Lung (tissue), 17 donors: ENCODE measurements at places on chromosomes 13 and 19.

- no peak for DNase-seq
Observed at GRCh38 chr13:21463424-21463823, 4.3 kb upstream of the ZDHHC20 start.

DNA sequence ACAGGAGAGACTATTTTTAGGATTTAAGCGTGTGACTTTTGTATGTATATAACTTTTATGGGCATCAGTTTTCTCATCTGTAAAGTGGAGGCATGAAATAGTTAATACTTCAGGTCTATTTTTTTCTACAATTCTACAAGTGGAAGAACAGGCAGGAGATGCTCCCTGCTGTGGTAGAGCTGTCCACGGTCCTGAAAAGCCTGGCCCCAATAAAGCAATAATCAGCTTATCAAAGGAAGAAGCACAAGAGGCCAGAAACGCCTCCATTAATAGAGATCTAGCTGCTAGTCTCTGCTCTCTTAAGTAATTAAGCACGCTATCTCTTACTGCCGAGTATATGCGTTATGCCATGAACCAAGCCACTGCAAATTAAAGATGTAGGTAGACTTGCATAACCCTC, 28.0 kb upstream of the WASF3 start:
- peak; percentile 82 for DNase-seq

DNA sequence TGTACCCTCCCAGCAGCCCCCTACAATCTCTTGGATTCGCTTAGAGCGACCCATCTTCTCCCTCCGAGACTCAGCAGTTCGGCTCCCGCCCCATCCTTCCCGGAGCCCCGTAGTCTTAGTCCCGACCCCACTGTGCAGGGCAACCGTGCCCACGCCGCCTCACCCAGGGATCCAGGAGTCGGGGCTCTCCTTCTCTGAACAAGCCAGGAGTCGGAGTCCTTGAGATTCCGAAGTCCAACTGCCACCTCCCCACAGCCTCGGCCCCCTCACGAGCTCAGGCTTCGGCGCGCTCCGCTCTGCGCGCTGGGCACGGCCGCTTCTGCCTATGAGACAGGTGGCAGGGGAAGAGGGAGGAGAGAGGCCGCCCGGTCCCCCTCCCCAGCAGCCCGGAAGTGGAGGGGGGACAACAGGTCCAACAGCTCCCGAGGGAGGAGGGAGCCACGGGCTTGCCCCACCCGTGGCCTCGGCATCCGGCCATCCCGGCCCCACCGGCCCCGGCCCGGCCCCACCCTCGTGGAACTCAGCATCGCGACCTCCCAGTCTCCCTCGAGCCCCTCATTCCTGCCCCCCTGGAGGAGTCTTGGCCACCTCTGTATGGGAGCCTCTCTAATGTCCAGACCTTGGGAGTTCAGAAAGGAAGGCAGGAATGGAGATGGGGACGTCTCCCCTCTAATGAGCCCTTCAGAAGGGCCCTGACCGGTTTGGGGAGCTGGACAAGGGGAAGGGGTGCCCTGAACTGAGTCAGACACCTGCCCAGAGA, at the start of gene PHLDB3:
TSS of gene PHLDB3 (minus strand) at position 321 of the 760 bp plus-strand sequence. CDS start 628 bp downstream, outside the sequence.
- peak; percentile 38 for DNase-seq

- peak; percentile 96 for DNase-seq
Observed at GRCh38 chr13:42266473-42266872, 5.5 kb upstream of the AKAP11 start.

GRCh38 chr19:6744381-6745301, 5.2 kb downstream of the TRIP10 start:
- peak; percentile 96 for DNase-seq

DNA sequence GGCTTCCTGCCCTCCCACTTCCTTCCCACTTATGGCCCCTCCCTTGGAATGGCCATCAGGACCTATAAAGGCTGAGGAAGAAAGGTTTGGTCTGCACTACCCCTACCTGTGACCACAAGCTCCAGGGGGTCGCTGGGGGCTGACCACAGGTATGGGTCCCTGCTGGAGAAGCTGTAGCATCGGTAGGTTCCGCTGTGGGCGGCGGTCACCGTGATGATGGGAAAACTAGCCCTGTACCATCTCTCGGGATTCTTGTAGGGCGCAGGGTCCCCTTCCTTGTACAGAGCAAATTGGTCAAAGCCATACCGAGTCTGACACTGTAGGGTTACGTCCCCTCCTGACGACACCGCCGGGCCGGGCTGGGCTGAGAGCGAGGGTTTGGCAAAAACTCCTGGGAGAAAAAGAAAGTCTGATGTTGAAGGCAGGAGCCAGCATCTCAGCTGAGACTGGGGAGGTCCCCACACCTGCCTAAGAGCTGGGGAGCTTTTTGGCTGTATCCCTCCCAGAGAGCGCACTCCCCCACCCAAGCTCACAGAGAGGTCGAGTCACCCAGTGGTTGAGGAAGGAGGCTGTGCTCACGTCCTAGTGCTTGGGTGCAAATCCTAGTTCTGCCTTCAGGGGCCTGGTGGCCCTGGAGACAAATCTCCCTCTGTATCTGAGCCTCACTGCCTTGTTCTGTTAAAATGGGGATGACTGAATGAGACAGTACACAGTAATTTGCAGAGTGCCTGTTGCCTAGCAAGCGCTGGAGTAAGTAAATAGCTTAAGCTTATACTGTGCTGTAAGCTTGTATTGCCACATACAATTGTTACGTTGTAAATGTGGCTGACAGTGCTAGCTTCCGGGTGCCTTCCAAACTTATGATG, 10.4 kb downstream of the GP6 start:
- no peak for DNase-seq

DNA sequence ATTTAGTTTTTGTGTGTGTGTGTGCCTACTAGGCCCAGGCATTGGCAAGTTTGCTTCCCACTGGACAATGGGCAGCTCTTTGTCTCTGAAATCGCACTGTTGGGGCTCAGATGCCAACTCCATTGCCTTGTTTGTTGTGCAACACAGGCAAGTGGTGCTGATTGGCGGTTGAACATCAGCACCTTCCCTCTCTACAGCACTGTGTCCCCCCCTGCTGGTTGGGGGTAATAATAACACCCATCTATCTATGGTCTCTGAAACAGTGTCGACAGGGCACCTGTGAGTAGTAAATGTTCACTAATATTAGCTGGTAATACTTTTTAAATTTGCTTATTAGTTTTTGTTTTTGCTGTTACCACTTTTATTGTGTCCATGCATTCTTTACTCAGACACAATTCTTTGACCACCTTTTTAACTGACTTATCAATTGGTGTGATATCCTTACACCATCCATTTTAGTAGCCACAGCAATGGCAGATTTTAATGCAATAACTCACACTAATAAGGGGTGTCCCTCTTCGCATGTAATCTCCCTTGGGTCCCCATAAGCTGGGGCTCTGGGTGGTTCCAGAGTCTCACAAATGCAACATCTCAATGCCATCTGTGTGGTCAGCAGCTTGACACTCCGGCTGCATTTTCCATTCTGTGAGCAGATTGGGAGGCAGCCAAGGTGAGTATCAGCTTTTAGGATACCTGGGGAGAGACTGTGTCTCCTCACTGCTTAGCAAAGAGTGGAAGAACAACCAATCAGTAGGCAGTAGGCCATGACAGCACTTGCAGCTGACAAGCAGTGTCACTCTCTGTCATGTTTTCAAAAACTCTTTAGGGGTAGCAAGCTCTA, 47.7 kb upstream of the UQCRFS1 start:
- peak; percentile 13 for DNase-seq

GRCh38 chr13:39602277-39602613, 748 bp downstream of the LHFPL6 start:
- DNase-seq, result no peak

DNA sequence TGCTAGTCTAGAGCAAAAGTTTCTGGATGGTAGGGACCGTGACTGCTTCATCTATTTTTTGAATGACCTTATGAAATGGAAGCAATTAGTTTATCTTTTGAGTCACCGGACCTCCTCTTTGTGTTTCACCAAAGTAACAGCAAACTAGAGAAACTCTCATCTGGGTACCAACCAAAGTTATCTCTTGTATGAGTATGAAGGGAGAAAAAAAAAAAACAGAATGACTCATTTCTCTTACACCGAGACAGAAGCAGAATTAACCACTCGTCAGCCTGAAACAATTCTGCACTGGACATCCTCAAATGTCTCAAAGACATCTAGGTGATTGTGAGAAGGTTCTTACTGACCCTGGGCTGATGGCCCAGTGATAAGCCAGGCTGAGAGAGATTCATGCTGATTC, 18.3 kb downstream of the ZNF100 start:
- no peak for DNase-seq
